Activated T-cell treated with anti-CD3 and anti-CD28 coated beads, Interleukin-2, amount 50 U/mL, for 48 hours (primary cell): ENCODE measurements at places on chromosomes 1 and 21.

DNA sequence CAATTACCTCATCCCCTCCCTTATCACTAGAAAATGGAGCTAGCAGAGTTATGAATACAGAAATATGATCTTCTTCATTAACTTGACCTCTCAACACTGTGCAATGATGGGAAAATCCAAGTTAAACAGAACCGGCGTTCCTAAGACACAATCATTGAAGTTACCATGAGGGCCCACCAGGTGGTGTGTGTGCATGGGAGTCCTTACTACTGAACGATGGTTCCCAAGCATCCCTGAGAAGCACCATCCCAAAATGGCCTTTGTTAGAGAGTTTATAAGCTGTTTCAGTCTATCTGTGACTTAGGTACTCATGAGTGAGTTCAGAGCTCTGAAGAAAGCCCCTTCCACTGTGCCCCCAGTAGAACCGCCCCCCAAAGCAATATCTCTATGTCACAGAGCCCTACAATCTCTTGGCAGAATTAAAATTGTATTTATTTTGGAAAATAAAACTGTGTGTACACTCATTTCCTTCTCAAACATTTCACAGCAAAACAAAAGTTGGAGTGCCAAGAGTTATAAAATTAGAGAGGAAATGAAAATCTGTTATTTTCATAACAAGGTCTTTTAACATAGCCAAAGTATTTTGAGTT is 56.8 kb downstream of the PLD5 start:
- DNase-seq = peak; percentile 26

DNA sequence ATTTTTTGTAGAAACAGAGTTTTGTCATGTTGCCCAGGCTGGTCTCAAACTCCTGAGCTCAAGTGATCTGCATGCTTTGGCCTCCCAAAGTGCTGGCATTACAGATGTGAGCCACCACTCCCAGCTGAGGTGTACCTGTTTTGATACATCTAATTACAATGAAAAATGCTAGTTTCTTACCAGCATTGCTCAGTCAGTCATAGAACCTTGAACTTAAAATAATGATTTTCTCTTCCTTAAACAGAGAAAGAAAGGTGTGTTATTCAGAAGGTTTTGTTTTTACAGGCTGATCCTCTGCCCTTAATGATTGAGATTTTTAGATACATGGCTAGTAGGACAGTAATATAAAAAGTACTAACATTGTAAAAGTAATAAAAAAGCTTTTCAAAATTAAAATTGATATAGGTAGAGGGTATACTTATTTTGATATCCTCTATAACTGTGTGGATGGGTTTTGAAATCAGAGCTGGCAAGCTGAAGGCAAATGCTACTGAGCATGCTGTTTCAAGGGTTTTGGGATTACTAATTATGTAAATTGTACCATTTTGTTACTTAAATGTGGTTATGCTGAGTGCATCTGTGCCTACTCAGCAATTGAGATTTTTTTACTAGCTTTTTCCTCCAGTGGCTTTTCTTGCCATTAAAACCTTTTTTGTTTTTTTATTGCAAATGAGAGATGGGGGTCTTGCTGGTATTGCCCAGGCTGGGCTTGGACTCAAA is 16.1 kb downstream of the PRRC2C start:
- no peak for DNase-seq

DNA sequence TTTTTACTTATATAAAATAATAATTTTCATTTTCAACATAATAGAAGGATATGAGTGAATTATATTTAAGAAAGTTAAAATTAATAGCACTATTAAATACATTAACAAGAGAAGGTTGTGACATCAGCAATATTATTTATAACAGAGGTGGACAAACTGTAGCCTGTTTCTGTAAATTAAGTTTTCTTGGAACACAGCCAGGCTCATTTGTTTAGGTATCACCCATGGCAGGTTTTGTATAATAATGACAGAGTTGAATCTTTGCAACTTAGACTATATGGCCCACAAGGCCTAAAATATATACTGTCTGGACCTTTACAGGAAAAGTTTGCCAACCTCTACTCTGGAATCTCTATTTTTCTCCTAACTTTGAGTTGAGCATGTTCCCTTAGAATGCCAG is 42.8 kb upstream of the CACYBP start:
- DNase-seq = no peak

- DNase-seq = no peak
Measured at GRCh38 chr1:88980870-88981269, 11.6 kb downstream of the KYAT3 start.

DNA sequence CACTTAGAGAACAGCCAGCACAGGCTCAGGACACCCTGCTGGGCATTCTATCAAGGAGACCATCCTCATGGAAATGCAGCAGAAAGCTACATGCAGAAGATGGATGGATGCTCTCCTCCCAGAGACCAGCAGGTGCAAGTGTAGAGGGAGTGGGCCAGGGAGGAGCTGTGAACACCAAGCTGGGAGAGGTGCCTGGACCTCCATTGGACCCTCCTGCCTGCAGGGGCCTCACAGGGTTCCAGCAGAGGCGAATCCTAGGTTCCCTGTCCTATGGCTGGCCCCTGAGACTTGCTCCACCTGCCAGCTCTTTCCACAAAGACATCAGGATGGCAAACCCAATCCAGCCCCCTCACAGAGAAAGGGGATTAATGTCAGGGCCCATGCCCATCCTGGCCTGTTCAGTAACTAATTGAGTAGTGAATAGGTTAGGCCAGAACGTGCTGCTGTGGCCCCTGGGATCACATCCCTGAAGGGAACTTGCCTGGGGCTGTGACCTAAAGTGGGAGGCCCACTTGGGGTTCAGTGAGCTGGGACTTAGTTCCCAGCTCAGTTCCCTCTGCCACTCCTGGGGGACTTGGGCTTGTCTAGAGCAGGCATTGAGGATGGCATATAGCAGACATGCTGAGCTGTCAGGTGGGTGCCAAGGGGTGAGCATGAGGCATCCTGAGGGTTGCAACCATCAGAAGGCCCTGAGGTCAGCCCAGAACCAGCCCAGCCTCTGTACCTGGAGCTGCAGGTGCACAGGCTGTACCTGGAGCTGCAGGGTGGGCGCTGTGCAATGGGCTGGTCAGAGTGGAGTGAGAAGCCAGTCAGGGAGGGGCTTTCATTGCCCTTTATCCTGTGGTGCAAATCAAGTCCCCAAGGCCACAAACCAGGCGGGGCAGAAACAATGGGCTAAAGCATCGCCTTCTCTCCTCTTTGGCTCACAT is 22.9 kb upstream of the ZNF678 start:
- DNase-seq = no peak

- DNase-seq = peak; percentile 45
Measured at GRCh38 chr1:30111431-30111830, 612.0 kb downstream of the MATN1 start.

- DNase-seq = peak; percentile 3
Measured at GRCh38 chr1:53376041-53376461, 48.2 kb upstream of the LRP8 start.

DNA sequence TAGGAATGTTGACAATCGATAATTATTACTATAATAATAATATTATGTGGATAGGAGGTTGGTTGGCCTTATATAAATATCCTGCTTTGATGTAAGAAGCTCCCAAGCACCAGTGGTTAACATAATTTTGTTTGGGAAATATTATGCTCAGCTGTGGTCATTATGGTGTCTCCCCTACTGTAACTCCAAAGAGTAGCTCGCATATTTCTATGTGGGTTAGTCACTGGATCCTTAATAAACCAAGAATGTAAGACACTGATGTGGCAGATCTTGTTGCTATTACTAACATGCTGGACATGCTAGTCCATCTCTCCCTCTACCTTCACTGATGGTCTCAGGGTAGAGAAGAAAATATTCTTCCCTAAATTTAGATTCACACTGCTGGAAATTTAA is 79.2 kb upstream of the RALGPS2 start:
- no peak for DNase-seq

GRCh38 chr1:154445040-154445472 is 39.9 kb downstream of the IL6R start:
- DNase-seq = peak; percentile 71

- DNase-seq = no peak
Measured at GRCh38 chr1:94022471-94023189, 98.3 kb downstream of the ABCA4 start.

DNA sequence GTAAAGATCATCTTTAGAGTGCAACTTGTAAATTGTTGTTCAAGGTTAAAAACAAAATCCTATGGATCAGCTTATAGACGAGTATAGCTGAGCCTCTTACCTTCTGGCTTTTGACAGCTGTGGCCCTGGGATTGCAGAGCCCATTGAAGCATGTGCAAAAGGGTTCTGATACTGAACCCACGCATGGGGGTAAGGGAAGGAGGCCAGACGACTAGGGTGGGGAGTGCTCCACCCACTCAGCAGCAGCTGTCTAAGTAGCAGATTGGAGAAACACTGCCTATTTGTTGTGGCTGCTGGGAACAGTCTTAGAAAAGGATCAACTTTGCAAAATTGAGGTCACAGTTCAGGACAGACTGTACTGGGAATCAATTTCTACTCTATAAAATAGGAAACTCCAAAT is 16.1 kb downstream of the CD101 start:
- no peak for DNase-seq

DNA sequence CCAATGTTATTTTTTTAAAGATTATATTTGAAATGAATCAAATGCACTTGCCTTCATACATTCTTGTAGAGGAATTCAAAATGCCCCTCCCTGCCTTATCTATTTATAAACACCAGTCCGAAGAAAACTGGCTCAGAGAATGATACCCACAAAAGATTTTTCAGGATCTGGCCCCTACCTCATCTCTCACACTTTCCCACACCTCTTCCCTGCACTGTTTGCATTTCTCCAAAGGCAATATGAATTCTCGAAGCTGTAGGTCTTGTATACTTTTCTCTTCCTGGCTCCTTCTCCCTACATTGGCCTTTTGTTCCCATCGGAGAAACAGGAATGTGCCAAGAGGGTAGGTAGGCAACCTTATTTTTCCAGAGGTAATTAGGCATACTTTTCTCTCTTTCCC is 12.0 kb upstream of the CCDC190 start:
- DNase-seq = no peak

DNA sequence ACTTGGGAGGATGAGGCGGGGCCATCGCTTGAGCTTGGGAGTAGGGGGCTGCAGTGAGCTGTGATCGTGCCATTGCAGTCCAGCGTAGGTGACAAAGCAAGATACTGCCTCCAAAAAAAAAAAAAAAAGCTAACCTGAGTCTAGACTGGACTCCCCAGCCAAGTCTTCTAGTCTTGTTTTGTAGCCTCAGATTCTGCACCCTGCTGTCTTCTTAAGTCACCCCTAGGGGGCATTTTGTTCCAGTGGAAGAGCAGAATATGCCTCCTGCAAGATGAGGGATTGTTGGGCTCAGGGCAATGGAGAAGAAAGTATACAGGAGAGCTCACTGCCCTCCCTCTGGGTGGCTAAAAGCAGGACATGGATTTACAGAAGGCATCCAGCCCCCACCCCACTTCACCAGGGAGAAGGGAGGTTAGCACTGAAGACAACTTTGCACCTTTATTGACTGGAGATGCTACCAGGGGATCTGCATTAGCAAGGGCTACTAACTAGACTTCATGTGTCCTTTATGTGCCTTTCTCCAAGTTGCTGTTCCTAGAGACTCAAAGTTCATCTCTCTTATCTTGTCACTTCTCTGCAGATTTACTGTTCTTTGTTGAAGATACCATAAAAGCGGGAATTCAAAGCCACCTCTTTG is 15.3 kb upstream of the RNF187 start:
- DNase-seq = no peak

DNA sequence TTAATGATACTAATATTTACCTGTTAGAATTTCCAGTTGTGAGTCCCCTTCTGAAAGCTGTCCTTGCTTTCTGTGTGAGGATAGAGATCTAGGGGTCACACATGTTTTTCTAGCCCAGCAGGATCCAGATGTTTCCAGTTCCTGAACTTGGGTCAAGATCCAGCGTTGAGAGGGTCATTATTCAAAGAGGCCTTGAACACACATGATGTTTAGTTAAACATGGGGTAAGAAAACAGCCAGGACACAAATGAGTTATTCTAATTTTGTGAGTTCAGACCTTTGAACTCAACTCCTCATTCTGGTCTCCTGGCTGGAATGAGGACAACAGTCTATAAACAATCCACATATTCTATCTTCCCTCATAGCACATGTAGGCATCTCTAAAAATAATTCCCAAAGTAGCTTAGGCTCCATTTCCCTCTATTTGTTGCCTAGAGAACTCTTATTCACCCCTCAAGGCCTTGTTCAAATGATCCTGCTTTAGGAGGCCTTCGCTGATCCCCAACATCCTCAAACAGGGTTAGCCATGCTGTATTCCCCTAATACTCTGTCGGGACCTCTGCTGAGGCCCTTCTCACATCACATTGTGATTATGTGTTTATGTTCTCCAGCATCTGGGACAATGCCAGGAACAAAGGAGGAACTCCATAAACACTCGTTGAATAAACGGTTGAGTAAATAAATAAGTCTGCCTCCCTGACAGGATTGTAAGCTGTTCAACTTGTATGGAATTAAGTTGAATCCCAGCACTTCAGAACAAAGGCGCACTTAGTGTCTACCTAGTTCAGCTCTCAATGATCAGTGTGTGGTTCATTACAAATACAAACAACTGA is 15.0 kb upstream of the KCNN3 start:
- DNase-seq = no peak

DNA sequence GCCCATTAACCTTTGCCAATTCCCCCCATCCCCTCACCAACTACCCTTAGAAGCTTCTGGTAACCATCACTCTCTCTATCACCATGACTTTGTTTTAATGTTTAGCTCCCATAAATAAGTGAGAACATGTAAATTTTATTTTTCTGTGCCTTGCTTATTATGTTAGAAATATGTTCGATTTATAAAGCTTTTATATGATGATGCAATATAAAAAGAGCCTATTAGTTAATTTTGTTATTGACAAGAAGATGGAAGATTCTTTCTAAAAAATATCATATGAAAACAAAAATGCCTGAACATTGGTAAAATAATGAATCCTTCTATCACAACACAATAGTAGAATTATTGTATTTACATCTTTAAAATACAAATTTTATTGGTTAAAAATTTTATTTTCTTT is 836.1 kb upstream of the TMPRSS15 start:
- DNase-seq = no peak

DNA sequence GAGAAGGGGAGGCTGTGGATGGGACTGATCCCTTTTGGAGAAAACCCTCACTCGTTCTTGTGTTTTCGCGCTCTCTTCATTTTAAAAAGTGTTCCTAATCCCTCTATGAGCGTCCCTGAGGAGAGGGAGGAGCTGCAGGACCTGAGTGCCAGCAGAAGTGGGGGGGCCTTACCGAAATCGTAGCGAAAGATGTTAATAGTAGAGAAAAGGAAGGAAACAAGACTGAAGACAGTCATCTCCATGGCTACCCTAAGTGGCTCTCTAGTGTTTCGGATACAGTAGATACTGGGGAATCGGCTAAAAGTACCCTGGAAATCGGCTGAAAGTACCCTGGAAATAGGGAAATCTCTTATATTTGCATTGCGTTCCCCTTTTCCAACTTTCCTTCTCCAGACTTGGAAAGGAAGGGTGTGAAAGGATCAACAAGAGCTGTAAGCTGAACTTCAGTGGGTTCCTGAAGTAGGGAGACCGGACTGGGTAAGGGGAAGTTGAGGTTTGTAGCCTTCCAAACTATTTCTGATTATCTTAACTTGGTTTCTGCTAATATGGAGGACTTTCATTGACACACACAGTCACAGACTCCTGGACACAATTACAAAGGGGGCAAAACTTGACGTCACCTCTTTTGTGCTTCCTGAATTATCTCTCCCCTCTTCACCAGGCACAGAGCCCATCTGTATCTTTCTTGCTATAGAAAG is 486 bp upstream of the DSTYK start:
- no peak for DNase-seq

- no peak for DNase-seq
Measured at GRCh38 chr1:57820356-57821095, 396.7 kb upstream of the DAB1 start.
